Activated CD4-positive, alpha-beta T cell treated with anti-CD3 and anti-CD28 coated beads for 36 hours (primary cell): ENCODE measurements at places on chromosomes 1 and 21. TPM values are rescaled to one million over a fixed set of nuclear protein-coding genes. Genes with fewer than 3 reads are reported as not detected.

DNA sequence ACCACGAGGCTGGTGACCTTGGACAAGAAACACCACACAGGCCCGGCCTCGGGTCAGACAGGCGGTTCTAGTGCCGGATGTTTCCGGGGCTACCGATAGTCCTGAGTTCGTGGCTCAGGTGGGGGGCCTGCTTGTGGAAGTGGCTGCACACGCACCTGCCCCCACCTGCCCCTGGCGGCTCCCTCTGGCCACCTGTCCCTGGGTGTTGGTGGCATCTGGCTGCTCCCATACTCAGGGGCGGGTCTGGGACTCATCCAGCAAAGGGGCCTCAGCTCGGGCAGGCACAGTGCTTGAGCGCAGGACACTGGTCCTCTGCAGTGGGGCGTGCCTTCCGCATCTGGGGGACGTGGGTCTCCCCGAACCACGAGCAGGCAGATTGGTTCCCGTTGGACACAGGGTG lies 33.6 kb downstream of the TP73 start:
- H3K4me3 ChIP-seq = no peak overlapping the region
- H3K4me1 ChIP-seq = no peaks in the 10 kb centered on the region
- H3K27ac ChIP-seq = no peak overlapping the region
- H3K27me3 ChIP-seq = no peaks in the 10 kb centered on the region

- H3K36me3 ChIP-seq = peaks cover 40% of the 10 kb centered on the region
- H3K4me3 ChIP-seq = no peak overlapping the region
- H3K4me1 ChIP-seq = peaks cover 85% of the 10 kb centered on the region
- no peaks in the 10 kb centered on the region for H3K27me3 ChIP-seq
- peak overlapping the region; percentile 99 for H3K27ac ChIP-seq
- DNase-seq = no peak
These were observed 33.6 kb upstream of the LRRC8C start for GRCh38 chr1:89599332-89599630.

DNA sequence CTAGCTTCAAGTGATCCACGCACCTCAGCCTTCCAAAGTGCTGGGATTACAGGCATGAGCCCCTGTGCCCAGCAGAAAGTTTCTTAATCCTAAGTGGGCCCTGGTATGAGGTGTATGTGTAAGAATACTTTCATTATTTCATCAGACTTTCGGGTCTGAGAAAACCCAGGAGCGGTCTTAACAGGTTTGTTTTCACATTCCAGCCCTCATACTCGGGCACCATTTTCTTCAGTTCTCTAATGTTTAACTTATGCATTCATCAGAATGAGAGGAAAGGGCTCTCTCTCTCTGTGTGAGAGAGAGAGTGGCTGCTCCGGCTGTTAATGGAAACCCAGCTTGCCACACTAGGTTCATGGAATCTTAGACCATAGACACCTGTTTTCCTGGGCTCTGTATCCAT lies 4.2 kb upstream of the PADI1 start:
- DNase-seq = peak; percentile 1
- peak overlapping the region; percentile 57 for H3K27ac ChIP-seq
- H3K27me3 ChIP-seq = peaks cover 10% of the 10 kb centered on the region
- H3K4me3 ChIP-seq = no peak overlapping the region

GRCh38 chr1:49293016-49293415 lies 516.3 kb upstream of the BEND5 start:
- H3K4me1 ChIP-seq = no peaks in the 10 kb centered on the region
- H3K27me3 ChIP-seq = no peaks in the 10 kb centered on the region
- DNase-seq = no peak
- H3K36me3 ChIP-seq = no peaks in the 10 kb centered on the region
- H3K27ac ChIP-seq = no peak overlapping the region

The ST6GALNAC5 gene
- total RNA-seq = not detected

- DNase-seq = no peak
- H3K27me3 ChIP-seq = no peaks in the 10 kb centered on the region
- peaks cover 15% of the 10 kb centered on the region for H3K4me1 ChIP-seq
These were observed 49.8 kb downstream of the HLCS start for GRCh38 chr21:36916718-36917117.

DNA sequence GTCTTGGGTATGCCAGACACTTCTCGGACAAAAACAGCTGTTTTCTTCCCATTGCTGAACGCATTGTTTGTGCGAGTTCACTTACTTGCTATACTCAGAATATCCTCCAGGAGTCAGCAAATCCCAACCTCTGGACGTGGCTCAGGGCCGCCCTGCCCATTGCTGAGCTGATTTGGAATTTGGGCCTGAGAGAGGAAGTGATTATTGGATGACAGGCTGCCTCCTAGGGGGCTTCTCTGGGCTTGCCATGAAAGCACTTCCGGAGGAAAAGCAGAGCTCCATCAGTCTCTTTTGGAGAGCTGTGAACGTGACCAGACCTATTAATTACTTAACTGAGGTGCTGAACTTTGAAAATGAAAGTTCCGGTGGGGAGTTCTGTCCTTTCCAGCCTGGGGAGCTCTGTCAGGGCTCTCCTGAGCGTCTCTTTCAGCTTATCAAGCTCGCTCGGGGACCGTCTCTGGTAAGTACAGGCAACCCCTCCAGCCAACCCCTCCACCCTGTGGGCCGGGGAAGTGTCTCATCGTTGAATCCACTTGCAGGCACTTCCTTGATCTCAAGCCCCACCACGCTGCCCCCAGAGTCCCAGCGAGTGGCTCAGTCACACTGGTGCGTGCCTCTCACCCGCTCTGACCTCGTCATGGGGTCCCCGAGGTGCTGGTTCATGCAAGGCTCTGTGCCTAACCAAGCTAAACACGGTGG lies 76.9 kb downstream of the CLIC6 start:
- H3K4me3 ChIP-seq = no peak overlapping the region
- no peaks in the 10 kb centered on the region for H3K36me3 ChIP-seq
- peak overlapping the region; percentile 35 for H3K27ac ChIP-seq
